ENCODE measurements at places on chromosomes 6 and 20.

- DNase-seq, result no peak
Observed at GRCh38 chr6:46263707-46264086, 92.9 kb upstream of the ENPP5 start.

GRCh38 chr6:150272264-150272975, 96.4 kb upstream of the IYD start:
- no peak for DNase-seq

- no peak for DNase-seq
Observed at GRCh38 chr6:2948228-2949025, 22.9 kb downstream of the SERPINB6 start.

- DNase-seq, result no peak
Observed at GRCh38 chr6:166803471-166803870, 152.9 kb downstream of the RNASET2 start.

GRCh38 chr6:43246301-43247113, 3.2 kb downstream of the TTBK1 start:
- DNase-seq, result no peak

- no peak for DNase-seq
Observed at GRCh38 chr20:45304464-45304999, 2.1 kb upstream of the RBPJL start.

- DNase-seq, result no peak
Observed at GRCh38 chr6:37068356-37069270, 63.2 kb downstream of the FGD2 start.

DNA sequence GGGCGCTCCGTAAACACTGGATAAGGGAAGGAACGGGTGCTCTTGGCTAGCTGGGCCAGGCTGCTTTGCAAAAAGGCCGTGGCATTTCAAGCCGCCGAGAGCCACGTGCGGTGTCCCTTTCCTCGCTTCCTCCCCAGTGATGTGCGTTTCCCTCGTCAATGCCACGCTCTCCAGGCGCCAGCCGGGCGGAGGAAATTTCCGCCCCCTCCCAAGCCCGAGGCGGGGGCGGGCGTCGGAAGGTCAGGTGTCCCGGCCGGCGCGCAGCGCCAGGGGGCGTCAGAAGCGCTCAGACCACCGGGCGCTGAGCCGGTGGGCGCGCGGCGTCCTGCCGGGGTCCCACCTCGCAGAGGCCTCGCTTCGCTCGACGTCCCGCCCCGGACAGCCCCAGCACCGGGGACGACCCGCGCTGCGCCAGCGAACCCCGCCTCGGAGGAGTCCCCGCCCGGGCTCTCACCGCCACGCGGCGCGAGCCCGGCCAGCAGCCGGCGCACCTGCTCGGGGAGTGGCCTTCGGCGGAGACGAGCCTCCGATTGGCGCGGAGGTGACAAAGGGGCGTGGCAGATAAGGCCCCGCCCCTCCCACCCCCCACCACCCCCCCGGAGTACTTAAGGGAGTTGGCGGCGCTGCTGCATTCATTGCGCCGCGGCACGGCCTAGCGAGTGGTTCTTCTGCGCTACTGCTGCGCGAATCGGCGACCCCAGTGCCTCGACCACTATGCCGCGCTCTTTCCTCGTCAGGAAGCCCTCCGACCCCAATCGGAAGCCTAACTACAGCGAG, at the start of gene SNAI1:
TSS of gene SNAI1 (plus strand) at position 635 of the 777 bp plus-strand sequence. CDS start at position 715, 80 bp downstream.
- peak; percentile 70 for DNase-seq

DNA sequence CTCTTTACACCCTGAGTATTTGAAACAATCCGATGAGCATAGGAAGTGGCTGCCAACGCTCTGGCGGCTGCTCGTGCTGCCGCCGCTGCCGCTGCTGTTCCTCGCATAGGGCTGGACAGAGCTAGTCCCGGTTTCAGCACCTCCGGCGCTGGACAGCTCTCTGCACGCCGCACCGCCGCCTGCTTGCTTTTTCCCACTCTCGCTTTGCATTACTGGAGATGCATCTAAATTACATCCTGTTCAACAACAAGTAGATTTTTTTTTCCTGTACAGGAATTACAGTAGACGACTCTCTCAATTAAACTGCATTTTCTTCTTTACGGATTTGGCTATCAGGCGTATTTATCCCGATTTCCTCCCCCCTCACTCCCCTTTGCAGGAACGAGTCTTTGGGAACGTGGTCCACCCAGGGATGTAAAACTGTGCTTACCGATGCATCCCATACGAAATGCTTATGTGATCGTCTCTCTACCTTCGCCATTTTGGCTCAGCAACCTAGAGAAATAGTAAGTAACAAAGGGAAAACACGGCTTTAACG, 563.8 kb downstream of the LMBRD1 start:
- DNase-seq, result peak; percentile 83
